ENCODE measurements at places on chromosomes 4 and X.
A peak's percentile ranks its signal among the peaks of the same experiment; 100 is the strongest.

- DNase-seq = no peak
Measured at GRCh38 chrX:10104958-10105658, 51.7 kb upstream of the CLCN4 start.

DNA sequence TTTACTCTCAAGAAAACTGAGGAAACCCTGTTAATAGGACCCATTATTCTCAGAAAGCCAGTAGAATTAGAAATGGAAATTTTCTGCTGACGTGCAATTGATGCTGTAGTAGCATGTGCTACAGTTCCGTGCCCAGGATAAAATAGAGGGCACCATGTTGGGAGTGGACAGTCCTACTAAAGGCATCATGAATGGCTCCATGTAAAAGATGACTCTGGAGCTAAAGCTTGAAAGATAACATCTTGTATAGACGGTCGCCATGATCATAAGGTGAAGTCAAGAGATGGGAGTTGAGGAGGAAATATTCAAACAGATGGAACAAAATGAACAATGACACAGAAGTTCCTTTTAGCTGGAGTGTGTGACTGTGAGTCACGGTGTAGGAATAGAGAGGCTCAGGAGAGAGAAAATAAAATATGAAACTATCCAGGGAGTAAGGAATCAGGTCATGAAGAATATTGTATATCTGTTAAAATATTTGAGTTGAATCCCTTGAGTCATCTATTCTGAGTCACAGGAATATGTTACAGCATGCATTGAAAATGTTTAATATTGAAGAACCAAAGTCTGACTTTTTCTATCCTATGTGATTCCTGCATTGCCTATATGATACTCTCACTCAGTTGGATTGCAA, 31.8 kb downstream of the ANXA10 start:
- peak; percentile 58 for DNase-seq

DNA sequence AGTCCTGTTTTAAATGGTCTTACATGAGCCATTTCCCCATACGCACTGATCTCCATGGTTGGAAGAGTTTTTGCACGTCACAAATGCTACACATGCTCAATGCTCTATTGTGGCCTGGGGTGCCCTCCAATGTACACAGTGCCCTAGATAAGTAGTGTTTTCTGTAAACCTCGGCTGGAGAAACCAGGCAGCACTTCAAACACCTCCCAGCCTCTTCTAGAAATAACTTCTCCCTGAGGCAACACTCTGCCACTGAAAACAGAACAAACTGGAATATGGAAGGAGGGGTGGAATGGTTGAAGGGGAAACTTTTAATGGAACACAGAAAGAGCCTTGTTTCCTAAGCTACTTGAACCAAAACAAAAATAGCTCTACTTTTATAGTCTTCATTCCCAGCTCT, 123.9 kb upstream of the CBR4 start:
- DNase-seq = no peak

DNA sequence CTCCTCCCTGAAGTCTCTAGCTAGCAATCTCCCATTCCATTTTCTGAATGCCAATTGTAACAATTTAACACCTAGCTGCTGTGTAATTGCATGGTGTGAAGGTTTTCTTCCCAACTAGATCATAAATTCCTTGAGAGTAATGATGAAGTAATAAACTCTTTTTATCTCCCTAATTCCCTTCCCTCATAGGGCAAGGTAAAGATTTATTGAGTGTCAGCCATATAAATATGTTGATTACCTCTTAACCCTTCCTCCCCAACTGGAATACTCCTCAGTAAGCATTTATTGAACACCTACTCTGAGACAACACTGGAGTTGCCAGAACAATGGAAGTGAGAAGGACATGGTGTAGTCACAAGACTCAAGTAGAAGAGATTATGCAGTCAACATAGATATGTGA, 112.7 kb downstream of the CLCN5 start:
- no peak for DNase-seq

DNA sequence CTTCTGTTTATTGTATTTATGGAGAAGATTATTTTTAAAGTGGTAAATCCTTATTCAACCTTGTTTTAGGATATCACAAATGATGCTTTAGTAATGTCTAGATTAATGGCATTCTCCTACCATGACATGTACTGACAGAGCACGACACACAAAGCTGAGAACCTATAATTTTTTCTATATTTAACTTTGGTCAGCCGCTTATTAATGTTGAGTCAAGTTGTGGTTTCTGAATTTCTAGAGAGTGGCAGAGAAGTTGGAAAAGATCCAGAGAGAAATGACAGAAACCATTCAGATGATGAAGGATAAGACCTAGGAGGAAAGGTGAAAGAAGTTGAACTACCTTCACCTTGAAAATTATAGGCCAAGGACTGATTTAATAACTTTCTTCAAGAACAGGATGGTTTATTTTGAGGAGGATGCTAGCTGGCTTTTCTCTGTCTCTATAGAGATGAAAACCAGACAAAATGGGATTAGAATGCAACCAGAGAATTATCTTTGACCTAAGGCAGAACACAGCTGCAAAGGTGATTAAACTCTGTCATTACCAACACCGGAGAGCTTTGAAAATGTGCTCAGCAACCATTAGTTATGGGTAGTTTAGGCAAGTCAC, 62.6 kb upstream of the TSPAN5 start:
- peak; percentile 6 for DNase-seq

GRCh38 chr4:37588150-37588549, 98.0 kb downstream of the RELL1 start:
- no peak for DNase-seq

DNA sequence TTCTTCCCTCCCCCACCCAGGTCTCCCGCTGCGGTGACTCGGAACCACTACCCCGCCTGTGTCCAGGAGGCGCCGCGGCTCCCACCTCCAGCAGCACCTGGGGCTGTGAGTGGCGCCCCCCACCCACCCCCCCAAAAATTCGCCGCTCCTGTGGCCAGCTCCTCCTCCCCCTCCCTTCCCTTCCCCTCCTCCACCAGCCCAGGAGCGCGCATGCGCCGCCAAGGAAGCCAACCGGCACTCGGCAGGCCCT, 278 bp downstream of the CLOCK start:
- DNase-seq = no peak

- DNase-seq = no peak
Measured at GRCh38 chrX:19625612-19626011, 110.3 kb upstream of the MAP3K15 start.

- no peak for DNase-seq
Measured at GRCh38 chrX:95919605-95920004, 765.0 kb upstream of the DIAPH2 start.

- DNase-seq = no peak
Measured at GRCh38 chrX:292900-293897, 12.0 kb downstream of the PLCXD1 start.

- no peak for DNase-seq
Measured at GRCh38 chrX:37776283-37776986, 3.4 kb upstream of the CYBB start.

DNA sequence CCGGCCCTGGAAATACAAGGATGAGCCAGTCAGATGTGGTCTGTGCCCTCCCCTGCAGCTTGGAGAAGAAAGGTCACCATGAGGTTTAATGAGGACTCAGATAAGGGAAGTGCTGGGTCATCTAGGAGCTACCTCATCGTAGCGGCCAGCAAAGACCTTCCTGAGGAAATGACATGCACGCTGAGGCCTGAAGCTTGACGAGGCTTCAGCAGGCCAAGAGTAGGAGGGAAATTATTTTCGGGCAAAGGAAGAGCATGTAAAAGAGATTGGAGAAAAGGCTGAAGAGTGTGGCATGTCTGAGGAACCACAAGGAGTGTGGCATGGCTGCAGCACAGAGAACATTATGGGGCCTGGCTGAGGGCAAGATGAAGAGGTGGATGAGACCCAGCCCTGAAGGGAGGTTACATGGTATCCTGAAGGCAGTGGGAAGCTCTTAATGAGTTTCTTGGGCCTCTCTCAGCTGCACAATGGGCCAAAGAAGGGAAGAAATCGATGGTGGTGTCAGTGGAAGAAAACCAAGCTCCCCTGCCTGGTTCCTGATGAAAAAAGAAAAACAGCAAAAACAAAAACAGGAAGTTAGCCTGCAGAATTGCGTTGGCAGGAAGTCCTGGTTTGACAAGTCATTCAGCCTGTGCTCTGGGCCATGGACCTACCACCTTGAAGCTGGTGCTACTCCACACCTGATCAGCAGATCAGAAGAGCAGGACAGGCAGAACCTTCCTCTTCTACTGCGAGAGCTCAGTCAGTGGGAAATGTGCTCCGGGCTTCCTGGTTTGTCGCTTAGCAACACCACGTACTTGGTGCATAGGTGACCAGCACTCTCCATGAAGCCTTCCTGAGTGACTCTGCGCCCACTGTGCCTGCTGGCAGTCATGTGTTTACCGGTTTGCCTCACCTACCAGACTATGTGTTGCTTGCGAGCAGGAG, 134.5 kb upstream of the KLF3 start:
- no peak for DNase-seq

GRCh38 chrX:150616863-150617198, 48.4 kb downstream of the MTM1 start:
- DNase-seq = no peak

DNA sequence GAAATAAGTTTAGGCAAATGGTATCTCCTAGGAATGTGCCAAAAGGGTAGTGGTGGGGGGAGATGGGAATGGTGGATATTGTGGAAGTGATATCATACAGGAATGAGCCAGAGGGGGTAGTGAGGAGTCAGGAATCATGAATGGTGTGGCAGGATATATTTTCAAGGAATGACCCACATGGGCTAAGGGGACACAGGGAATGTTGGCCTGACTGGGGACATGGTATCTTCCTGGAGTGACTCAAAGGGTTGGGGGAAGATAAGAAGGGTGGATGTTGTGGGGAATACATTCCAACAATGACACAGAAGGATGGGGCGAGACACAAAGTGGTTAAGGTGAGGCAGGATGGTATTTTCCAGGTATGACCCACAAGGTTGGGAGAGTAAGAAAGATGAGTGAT, 60.6 kb downstream of the MAOA start:
- no peak for DNase-seq

DNA sequence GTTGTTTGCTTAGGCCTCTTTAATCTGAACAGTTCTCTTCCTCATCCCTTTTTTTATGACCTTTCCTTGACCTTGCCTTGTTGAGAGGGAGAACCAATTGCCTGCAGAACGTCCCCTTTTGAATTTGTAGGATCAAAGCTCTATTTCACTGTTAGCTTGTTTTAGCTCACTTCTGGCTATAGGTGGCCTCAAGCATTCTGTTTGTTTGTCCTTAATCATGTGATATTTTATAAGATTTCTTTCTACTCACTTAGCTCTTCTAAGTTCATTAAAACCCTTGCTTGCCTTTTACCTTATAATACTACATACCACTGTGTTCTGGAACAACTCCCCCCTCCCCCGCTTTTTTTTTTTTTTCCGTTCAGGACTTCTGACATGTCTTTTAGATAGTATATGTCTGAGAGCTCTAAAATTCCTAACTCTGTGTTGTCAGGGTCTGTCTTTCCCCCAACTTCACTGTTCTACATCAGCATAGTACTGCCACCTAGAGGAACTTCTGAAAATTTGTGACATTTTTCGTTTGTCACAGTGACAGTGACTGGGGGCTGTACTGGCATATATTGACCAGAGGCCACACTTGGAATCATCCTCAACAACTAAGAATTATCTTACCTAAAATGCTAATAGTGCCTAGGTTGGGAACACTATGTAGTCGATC, 128.5 kb downstream of the LARP7 start:
- peak; percentile 32 for DNase-seq

- DNase-seq = no peak
Measured at GRCh38 chr4:137200322-137200721, 332.0 kb downstream of the PCDH18 start.

DNA sequence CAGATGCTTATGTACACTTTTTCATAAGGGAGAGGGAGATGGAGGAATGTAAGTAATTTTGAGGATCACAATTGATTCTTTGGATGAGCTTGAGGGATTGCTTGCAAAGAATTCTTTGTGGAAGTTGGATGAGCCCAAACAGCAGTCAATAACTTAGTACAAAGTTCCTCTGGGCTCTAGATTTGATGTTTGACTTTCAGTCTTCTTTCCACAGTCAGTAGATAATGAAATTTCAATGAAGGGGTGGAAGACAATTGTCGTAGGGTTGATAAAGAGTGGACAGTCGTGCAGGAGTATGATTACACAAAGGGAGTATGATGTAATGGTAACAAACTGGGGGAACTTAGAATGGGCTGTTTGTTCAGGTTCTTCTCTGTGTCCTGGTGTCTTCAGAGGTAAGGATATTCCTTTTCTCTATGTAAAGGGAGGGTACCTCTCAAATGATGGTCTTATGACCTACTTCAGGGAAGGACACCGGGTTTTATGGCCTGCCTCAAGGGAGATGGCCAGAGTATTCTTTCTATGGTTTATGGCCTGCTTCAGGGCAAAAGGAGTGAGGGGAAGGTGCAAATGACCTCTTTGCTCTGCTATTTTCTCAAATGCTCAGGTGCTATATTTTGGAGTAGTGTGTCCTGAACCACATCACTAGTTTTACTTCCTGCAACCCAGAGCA, 1.7 kb upstream of the ABRAXAS1 start:
- DNase-seq = no peak

DNA sequence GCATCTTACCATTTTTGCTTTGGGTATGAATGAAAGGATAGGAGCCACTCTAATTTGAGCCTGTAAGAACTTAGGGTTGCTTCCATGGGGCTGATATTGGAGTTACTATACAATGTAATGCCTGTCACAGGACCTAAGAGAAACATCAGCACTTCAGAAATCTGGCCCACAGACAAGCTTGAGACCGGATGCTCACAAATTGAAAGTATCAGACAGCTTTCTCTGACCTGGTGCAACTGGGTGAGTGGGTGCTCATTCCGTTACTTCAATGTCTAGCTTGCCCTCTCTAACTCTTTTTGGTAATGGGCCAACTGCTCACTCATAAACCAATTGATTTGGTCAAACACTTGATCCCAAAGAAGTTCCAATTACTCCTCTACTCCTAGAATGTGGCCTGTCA, 62.1 kb downstream of the GPC4 start:
- DNase-seq = no peak

DNA sequence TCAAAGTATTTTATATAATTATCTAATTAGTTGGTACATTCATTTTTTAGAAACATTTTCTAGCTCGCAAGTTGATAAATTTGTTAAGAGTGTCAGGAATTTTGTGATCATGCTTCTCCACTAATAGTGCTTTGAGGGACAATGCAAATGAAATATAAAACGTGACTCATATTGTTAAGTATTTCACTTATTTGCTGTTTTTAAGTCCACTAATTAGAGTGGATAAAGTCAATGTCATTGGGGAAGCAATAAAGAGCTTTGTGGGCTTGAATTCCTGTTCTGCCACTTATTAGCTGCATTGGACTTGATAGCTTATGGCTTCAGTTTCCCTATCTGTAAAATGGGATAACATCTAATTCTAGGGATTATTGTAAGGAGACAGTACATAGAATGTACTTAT, 26.5 kb upstream of the ANAPC4 start:
- no peak for DNase-seq

DNA sequence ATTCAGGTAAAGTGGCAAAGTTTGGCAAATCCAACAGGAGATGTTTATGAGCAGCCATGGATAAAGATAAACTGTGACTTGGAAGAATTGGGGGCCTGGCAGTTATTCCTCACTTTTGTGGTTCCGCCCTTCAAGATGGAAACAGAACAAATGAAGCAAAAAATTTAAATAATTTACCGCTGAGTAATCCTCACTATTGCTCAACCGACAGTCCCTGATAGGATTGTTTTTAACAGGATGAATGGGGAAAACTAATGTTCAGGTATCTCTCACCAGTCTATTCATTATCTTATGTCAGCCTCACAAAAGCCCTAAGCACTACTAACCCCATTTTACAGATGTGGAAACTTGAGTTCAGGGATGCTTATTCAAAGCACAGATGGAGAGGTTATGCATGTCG, 90.8 kb downstream of the FNIP2 start:
- DNase-seq = peak; percentile 23

GRCh38 chr4:61541459-61541858, 341.3 kb downstream of the ADGRL3 start:
- no peak for DNase-seq
